Naive thymus-derived CD4-positive, alpha-beta T cell (primary cell): ENCODE measurements at places on chromosomes 7 and 10. TPM values are rescaled to one million over a fixed set of nuclear protein-coding genes. Genes with fewer than 3 reads are reported as not detected.

DNA sequence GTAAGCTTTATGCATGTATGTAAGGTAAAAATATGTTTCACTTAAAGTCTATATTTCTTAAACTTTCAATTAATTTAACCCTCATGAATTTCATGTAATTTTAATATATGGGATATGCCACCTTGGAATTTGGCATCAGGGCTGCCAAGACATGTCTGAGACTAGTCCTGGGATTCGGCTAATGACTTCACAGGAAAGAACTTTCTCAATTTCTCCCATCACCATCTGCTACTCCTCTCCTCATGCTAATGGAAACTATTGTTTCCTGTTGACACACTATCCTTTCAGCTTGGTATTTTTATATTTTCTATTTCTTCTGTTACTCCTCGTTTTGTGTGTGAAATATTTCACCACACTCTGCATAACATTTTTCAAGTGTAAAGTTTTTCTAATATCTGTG is 205.9 kb downstream of the ARL4A start:
- DNase-seq = no peak

EMX2 gene
- not detected for polyA plus RNA-seq

DNA sequence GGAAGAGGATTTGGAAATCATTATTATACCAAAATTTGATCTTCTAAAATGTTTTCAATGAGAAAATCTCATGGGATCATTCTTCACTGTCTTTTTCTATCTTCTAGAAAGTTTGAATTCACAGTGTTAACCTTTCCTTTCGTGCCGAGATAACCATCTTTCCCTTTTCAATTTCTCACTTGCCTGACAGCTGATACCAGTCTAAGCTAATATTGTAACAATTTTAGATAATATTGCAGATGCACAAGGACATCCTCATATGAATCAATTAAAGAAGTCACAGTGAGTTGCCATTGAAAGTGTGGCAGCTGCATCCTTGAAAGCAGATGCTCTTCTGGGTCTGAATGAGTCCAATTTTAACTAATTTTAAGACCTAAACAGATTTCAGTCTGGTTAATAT is 139.6 kb upstream of the LRGUK start:
- DNase-seq = no peak

TUBB8 gene
- polyA plus RNA-seq = not detected

- no peak for DNase-seq
Measured at GRCh38 chr10:116737627-116738327, 4.6 kb downstream of the HSPA12A start.

MACROH2A2 gene
- 4.6 TPM for polyA plus RNA-seq

GRCh38 chr10:73253225-73253555 is 746 bp upstream of the MRPS16 start:
- no peak for DNase-seq

- no peak for DNase-seq
Measured at GRCh38 chr10:113907166-113907565, 52.7 kb downstream of the NHLRC2 start.
